ENCODE measurements at places on chromosomes 7 and 10.

DNA sequence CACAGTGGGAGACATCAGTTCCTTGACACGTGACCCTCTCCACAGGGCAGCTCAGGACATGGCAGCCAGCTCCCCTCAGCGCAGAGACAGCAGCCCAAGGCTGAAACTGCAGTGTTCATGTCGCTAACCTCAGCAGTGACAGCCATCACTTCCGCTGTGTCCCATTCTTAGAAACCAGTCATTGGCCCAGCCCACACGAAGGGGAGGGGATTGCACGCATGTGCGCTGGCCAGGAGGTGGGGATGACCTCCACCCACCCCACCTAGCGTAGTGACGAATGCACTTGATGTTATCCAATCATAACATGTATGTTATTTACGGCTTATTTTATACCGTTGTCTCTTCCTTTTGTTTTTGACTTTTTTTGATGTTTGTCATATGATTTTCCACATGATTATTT, 36.9 kb upstream of the EGFR start:
- DNase-seq = no peak

- no peak for DNase-seq
These were observed 17.3 kb upstream of the FAM241B start for GRCh38 chr10:69612760-69613159.

GRCh38 chr7:113086431-113086888, at the start of gene GPR85:
TSS of gene GPR85 (minus strand) at chr7:113086827. CDS start at chr7:113084721, 2,106 bp downstream.
- DNase-seq = peak; percentile 63

DNA sequence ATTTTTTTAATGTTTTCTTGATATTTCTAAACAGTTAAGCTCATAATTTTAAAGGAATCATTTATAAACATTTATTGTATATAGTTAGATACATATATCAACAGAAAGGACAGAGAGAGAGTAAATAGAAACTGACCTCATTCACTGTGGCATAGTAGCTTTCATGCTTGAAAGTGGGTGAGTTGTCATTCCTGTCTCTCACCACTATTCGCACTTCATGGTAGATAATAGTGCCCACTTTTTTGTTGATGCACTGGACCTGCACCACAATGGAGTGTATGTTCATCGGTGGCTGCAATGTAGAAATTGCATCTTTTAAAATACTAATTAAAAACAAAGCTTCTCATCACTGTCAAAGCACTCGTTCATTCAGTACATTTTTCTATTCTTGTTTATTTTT, 432.0 kb downstream of the PCDH15 start:
- no peak for DNase-seq

DNA sequence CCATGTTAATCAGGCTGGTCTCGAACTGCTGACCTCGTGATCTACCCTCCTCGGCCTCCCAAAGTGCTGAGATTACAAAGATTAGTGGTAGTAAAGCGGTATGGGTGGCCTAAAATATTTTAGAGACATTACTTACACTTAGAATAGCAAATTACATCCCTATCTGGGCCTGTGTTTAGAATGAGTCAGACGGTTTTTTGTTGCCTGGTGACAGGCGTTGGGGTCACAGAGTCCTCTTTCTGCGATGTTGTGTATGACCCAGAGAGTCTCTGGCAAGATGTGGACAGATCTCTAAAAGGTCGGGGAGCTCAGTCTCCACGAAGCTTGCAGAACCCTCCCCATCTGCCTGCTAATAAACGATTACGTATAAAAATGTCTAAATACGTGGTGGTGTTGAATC, 39.6 kb upstream of the PRKCQ start:
- no peak for DNase-seq

DNA sequence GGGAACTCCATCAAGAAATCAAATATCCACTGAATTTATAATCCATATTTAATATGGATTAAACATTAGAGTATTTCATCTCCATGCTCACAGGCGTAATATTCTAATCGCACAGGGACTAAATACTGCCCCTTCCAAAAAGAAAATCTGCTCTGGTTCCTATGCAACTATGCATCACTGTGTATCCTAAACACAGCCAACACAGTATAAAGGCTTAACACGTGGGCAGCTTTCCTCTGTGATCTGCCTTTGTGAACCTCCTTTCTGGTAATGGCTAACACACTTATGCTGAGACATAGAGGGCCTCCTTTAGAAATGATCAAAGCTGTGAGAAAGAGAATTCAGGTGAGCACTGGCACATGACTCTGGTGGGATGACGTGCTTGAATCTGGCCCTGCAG, 110.2 kb downstream of the RAB11FIP2 start:
- no peak for DNase-seq

GRCh38 chr10:48843198-48843597, 96.4 kb downstream of the LRRC18 start:
- no peak for DNase-seq

DNA sequence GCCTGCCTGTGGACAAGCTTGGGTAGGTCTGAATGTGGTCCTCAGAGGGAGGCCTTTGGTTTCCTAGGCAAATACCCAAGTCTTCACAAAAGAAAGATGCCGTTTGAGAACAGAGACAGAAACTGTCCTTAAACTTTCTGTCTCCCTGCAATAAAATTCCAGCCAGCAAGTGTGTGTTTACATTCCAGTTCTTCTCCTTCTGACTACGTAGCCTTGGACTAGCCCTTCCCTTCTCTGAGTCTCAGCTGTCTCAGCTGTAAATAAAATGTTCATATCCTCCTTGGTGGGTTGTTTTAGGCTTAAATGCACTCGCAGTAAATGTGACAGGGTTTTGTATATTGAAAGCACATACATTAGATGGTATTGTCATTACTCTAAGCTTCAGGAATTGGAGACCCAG, 561.2 kb upstream of the MKI67 start:
- DNase-seq = no peak

GRCh38 chr7:131374821-131375220, 47.1 kb downstream of the MKLN1 start:
- DNase-seq = no peak

DNA sequence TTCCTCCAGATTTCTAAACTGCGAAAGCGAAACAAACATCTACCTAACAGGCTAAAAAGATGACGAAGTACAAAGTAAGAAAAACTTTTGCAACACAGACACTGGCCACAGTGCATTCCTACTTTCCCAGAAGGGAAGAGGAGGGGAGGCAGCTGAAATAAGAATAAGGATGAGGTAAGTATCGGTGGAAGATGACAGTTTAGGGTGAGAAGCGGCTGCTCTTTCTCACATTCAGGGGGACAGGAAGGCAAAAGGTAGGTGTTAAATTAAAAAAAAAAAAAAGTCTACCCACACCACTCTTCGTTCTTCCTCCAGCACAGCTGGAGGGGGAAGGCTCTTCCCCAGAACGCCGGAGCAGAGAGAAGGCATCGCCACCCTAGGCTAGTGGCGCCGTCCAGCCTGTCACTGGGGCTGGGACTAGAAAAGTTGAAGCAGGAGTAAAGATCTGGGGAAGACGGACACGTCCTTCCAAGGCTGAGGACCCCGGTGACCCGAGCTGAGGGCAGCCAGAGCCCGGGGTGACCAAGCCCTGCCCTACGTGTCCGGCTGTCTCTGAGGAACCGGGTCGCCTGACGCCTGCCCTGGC, 846 bp downstream of the DNAJC1 start:
- peak; percentile 64 for DNase-seq

DNA sequence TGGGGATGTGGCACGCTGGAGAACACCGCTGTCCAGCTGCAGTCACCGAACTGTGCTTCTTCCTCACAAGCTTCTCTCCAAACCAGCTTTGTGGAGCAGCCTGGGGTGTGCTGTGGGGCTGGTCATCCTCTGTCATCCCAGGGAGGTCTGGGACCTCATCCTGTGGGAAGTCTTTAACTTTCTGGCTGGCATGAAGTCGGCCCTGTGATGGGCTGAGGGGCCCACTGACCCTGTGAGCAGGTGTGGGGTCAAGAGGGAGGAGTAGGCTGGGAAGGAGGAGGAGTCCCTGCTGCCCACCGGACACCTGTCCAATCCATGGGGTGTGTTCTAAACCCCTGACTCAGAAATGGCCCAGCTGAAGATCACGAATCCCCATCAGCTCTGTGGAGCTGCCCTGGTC, 136.2 kb upstream of the SHH start:
- no peak for DNase-seq

GRCh38 chr10:89389254-89389653, 3.2 kb upstream of the IFIT1 start:
- peak; percentile 50 for DNase-seq

DNA sequence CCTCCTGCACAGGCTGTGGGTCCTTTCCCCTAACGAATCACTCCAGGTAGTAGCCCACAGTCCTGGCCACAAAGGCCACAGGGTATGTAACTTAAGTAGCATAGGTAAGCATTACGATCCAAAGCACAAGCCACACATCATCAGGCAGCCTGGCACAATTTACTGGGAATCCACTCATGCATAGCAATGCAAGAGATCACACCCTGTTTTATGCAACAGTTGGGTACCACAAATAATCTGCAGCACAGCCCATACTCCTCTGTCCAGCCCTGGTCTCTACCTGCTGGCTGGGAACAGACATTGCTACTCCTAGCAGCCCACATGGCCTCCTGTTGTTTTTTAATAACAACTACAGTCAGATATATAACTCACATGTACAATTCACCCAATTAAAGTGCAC, 34.3 kb downstream of the SRPK2 start:
- no peak for DNase-seq

DNA sequence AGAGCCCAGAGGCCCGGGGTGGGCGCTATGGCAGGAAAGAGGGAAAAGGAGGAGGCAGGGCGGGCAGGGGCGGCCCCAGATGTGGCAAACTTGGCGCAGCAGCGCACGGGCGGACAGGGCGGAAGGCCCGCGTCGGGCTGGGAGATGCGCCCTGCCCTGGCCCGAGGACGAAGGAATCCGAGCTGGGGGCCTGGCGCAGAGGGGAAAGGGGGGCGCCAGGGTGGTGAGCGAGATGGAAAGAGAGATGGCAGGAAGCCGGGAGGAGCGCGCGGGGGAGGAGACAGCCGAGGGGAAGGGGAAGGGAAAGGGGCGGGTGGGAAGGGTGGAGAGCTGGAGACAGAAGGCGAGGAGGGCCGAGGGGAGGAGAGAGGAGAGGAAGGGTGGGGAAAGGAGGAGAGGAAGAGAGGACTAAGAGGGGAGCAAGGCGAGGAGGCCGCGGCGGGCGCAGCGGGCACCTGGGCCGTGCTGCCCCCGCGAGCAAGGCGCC, at the start of gene MARVELD1:
TSS of gene MARVELD1 (plus strand) at position 392 of the 487 bp plus-strand sequence. CDS start 147 bp downstream, outside the sequence.
- peak; percentile 89 for DNase-seq

GRCh38 chr10:111836064-111836463, 347.5 kb downstream of the GPAM start:
- peak; percentile 48 for DNase-seq

DNA sequence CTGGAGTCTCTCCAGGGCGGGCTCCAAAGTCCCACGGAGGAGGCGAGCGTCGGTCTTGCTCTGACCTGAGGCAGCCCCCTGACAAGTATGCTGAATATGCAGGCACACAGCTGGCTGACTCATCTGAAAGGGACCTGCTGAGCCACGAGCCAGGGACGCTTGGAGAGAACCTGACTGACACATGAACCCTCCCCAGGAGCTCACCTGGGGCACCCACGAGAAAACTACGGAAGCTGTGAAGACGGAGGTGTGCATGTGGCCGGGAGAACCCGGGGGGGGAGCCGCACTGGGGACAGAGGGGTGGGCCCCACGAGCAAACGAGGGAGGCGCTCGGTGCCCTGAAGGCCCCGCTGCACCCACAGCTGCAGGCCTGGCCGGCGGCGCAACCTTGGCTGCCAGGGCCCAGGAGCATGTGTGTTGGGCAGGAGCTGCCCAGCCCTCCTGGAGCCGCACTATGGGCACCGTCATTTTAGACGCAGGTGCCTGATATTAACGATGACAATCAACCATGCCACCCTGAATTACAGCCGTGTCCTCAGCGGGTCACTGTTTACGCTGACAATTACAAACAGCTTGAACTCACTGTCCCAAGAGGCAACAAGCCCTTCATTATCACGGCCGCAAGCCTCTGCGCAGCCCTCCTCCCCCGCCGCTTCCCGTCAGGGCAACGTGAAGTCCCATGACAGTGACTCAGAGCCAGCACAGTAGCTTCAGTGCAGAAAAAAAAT, 64.7 kb downstream of the DIP2C start:
- peak; percentile 65 for DNase-seq

DNA sequence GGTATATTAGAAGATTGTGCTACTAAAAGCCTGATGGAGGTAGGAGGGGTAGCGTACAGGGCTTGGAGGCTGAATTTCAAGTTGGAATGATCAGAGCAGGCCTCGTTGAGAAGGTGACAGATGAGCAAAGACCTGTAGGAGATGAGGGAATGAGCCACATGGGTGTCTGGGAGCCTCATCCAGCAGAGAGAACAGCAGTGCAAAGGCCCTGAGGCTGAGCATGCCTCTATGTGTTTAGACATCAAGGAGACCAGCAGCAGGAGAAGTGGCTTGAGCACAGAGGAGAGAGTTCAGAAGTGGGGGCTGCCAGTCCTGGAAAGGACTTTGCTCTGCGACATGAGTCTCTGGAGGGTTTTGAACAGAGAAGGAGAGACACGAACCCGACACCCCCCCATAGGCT, 111.7 kb downstream of the TMEM130 start:
- DNase-seq = no peak

DNA sequence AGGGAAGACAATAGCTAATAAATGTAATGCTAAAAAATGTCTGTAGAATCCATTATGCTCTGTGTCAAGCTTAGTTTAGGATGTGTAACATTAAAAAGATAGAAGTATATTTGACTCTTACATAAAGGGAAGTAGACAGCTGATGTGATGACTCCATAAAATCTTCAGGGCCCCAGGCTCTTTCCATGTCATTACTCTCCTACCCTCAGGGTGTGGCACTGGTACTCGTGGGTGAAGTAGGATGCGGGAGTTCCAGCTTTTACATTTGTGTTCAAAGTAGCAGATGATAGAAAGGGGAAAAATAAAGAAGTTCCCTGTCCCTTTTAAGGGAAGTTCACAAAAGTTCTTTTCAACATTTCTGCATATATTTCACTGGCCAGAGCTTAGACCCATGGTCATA, 157.1 kb downstream of the TSPAN12 start:
- no peak for DNase-seq

DNA sequence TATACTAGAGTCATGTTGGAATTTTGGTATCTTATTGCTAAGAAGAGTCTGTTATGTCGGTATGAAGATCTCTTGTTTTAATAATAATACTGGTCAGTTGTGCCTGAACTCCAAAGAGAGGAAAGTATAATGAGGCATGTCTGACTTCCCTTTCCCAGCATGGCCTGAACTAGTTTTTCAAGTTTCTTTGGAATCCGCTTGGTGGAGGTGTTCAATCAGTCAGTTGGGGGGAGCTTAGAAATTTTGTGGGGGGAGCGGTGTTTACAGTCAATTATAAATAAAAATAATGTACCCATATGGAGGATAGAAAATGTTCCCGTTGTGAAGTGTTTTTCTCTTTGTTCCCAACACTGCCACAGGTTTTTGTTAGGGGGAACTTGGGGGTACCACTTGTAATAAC, 1.5 kb upstream of the TRDMT1 start:
- no peak for DNase-seq

GRCh38 chr10:13920031-13920430, 333.3 kb downstream of the PRPF18 start:
- peak; percentile 17 for DNase-seq

GRCh38 chr7:74637745-74638144, 19.8 kb upstream of the GTF2I start:
- no peak for DNase-seq

DNA sequence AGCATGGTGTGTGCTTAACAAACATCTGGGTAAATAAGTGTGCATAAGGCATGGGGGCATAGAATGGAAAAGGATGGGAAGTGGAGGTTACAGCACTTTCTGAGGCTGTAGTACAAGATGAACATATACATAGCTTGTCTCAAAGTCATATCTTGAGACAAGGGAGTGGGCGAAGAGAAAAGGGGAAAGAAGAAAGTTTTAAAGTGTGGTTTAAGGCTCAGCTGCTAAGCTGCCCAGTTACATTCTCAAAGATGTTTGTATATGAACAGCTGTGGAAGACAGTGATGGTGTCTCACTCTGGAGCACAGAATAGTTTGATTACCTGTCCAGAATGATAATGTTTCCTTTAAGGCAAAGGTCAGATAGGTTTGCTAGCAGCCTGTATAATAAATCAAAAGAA, 61.9 kb upstream of the LANCL2 start:
- no peak for DNase-seq
